ENCODE measurements at places on chromosomes 3 and 15.
A peak's percentile ranks its signal among the peaks of the same experiment; 100 is the strongest.

DNA sequence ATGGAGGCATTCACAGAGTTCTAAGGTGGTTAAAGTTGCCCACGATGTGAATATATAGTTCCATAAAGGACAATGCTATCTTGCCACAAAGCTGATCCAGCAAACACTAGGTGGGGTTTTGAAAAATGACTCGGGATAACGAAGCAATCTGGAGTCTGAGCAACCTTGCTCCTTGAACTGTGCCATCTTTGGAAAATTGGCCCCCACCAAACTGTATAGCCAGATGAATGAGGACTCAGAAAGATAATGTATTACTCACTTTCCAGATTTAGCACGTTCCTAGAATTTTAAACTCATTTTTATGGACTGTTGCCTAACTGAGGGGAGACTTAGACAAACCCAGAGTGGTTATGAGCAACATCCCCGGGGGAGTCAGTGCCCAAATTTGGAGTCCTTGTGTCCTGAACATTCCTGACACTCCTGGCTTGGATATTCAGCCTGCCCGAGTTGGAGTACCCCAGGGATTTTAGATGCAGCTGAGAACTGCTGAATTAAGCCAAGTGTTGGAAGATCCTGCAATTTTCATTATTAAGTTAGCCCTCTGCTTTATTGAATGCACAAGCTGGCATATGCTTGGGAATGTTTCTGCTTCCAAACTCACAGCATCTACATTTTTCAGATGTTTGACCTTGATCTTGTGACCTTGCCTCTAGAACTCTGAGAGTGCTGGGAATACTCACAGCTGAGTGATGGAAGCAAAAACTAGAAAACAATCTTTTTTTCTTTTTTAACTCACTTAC lies 8.8 kb upstream of the MAGI1 start:
- DNase-seq, result peak; percentile 76

- DNase-seq, result no peak
Observed at GRCh38 chr3:71149959-71150954, 433.3 kb downstream of the FOXP1 start.

DNA sequence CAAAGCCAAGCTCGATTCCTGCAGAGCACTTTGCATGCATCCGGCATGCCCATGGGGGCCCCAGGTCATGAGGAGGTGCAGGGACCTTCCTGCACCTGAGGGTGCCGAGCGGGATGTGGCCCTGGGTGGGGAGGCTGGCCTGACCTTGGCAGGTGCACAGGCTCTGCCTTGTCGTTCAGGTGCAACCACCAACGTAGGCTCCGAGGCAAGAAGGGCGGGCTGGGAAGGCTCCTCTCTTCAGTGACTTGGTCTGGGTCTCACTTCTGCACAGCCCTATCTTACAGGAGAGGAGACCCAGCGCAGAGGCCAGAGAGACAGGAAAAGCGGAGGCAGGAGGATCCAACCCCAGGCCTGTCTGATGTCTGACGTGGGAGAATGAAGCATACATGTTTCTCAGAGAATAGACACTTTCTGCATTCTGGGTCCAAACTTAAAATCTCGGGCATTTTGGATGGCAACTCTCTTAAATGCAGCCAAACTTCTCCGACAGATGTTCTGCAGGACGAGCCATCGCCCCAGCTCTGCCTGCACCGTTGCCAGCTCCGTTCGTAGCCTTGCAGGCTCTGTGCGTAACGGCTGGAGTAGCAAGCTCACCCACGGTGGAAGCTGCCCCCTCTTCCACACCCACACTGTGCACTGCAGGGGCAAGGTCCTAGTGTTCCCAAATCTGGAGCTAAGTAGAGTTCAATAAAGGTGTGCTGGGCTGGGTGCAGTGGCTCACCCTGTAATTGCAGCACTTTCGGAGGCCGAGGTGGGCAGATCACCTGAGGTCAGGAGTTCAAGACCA lies 60.8 kb upstream of the SNRPA1 start:
- no peak for DNase-seq

- peak; percentile 94 for DNase-seq
Observed at GRCh38 chr15:63238796-63239195, 38.6 kb upstream of the APH1B start.

Data from amniotic epithelial cell (primary cell).